ENCODE measurements at places on chromosomes 13 and 19. TPM values are rescaled to one million over a fixed set of nuclear protein-coding genes. Genes with fewer than 3 reads are reported as not detected.

Gene ENOX1
- polyA plus RNA-seq, result 12.0 TPM

GRCh38 chr19:15286688-15287365 is 45.5 kb downstream of the BRD4 start:
- no peak for DNase-seq

Gene HSH2D
- polyA plus RNA-seq, result 0.32 TPM

Gene KLHL1
- polyA plus RNA-seq, result 1.1 TPM

DNA sequence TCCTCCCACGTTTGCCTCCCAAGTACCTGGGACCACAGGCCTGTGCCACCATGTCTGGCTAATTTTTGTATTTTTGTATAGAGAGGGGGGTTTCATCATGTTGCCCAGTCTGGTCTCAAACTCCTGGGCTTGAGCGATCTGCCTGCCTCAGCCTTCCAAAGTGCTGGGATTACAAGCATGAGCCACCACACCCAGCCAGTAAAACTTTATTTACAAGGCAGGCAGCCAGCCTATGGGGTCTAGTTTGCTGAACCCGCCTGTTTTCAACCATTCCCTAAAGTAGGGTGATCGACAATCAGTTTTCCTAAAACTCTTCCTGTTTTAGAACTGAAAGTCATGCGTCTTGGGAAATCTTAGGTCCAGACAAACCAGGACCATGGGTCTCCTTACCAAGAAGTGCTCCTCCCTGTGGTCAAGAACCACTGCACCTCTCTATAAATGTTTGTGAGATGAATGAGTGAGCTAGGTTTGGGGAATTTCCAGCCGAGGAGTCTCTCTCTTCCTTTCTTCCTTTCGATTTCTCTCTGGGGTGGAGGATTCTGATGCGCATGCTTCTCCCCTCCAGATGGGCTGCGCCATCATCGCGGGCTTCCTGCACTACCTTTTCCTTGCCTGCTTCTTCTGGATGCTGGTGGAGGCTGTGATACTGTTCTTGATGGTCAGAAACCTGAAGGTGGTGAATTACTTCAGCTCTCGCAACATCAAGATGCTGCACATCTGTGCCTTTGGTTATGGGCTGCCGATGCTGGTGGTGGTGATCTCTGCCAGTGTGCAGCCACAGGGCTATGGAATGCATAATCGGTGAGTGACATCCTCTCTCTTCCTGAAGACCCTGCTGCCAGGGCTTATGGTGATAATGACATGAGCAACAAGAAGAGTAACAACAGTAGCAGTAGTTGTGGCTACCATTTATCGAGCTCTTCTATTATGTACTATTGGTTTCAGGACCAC is 38.7 kb downstream of the ADGRE1 start:
- DNase-seq, result no peak

GRCh38 chr13:58953638-58954037 is 1210.1 kb downstream of the DIAPH3 start:
- no peak for DNase-seq

Data from left renal cortex interstitium (tissue), 4 donors.